ENCODE measurements at places on chromosomes 7 and 10.

- DNase-seq, result peak; percentile 50
Measured at GRCh38 chr10:49592726-49593563, 17.2 kb upstream of the SLC18A3 start.

DNA sequence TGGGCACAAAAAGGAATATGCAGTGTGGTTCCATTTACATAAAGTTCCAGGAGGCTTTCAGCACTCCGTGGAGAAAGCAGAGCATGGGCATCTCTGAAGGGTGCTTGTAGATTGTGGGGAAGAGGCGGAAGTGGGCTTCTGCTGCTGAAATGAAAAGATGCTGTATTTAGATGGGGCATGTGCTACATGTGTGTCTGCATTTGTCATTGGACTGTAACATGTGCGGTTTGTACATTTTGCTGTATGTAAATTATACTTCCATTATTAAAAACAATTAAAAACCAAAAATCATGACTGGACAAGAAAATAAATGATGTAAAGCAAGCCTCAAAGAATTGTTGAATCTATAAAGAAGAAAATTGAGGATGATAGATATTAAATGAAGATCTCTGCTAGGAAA, 334.0 kb downstream of the WDR37 start:
- DNase-seq, result no peak

- DNase-seq, result no peak
Measured at GRCh38 chr10:49111320-49111698, 4.0 kb downstream of the VSTM4 start.

DNA sequence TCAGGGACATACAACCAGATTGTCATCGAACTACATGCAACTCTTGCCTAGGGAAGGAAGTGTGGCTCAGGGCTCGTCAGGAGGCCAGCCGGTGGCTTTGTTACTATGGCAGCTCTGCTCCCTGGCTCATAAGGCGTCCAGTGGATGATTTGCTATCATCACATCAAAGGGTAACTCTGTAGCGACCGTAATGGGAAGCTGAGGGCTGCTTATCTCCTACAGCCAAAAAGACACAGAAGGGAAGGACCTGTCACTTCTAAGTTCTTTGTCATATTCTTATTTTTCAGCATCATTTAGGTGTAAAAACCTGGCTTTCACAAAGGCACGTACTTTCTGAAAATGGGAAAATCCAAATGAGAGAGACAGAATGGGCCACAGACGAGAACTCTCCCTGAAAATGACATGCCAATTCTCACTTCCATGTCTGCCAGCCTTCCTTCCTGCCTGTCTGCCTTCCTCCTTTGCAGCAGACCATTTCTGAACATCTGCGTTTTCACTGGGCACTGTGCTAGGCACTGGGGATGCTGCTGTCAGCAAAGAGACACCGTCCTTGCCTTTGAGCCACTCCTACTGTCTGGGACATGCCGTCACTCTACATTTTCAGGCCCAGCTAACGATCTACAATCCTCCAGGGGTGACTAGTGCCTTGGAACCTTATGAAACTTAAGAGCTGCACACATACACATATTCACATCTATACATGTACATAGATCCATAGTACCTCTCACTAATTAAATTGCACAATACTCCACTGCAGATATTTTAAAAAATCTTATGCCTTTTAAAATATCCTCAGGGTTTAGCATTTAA, 26.9 kb downstream of the ENKUR start:
- no peak for DNase-seq

GRCh38 chr10:106557053-106557452, 607.5 kb downstream of the SORCS1 start:
- DNase-seq, result no peak
